ENCODE measurements at places on chromosomes 12 and 14. TPM values are rescaled to one million over a fixed set of nuclear protein-coding genes. Genes with fewer than 3 reads are reported as not detected.

The GNG2 gene
- total RNA-seq = 0.15 TPM

- DNase-seq = no peak
These were observed 594 bp upstream of the CLEC14A start for GRCh38 chr14:38256533-38256840.

DNA sequence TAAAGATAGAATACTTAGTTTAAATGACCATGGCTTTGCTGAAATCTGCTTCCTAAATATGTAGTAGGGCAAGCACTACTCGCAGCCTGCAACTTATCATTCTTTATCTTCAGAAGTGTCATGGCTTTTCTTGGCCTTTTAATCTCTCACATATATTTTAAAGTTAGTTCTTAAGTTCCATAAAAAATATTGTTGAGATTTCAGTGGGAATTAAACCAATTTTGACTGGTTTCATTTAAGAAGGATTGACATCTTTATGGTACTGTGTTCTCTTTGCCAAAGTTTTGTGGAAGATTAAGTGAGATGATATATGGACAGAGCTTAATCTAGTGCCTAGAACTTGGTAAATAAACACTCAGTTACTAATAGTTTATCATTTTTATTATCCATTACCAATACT is 56.7 kb downstream of the KIAA0586 start:
- no peak for DNase-seq

DNA sequence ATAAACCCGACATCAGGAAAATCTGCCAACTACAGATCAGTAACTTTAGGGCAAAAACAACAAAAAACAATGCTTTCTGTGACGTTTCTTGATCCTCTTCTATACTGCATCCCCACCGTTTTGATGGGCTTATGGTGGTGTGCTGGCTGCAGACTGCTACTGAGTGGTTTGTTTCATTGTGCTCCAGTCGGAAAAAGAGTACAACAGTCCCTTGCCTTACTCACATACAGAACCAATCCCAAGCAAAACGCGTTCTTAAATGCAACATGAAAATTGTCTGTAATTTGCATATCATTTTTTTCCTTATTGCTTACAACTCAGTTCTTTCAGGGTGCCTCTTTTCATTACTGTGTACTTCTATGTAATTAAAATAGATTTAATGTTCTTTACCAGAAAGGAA is 2.3 kb downstream of the ETV6 start:
- DNase-seq = no peak

- no peak for DNase-seq
These were observed 60.0 kb downstream of the CAPS2 start for GRCh38 chr12:75270157-75270556.

- DNase-seq = no peak
These were observed 41.7 kb upstream of the FOS start for GRCh38 chr14:75236901-75237419.

- DNase-seq = no peak
These were observed 202.4 kb downstream of the ITPR2 start for GRCh38 chr12:26630546-26631027.

DNA sequence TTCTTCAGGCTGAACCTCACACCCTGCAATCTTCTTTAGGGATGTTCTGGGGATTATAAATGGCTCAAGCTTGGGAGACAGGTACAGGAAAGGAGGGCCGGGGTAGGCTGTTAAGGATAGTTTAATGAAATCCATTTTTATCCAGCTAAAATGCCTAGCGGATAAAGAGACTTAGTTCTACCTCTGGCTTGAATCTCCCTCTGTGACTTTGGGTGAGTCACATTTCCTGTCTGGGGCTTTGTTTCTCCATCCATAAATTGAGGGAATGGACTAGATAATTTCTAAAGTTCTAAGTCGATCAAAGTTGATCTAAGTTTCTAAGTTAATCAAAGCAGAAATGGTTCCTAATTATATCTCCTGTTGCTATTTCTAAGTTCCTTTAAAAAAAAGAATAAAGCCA is 319.6 kb upstream of the E2F7 start:
- DNase-seq = no peak

The TTC8 gene
- 9.4 TPM for total RNA-seq

The CFAP251 gene
- total RNA-seq = 0.41 TPM

DNA sequence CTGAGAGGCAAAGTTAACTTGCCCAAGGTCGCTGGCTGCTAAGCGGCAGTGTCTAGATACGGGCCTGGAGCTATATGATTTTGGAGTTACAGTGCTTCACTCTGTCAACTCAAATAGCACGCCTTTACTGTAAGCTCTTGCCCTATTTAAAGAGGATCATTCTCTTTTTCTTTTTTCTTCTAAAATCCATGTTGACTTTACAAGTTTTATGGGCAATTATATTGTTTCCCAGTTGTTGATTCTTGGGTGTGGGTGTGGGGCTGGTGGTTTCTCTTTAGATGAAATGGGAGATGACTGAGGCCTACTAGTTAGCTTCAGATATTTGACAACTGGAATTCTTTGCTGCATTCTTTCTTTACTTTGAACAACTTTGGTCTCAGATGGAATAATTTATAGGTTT is 70.7 kb downstream of the C12orf75 start:
- DNase-seq = no peak

- DNase-seq = no peak
These were observed 489.0 kb downstream of the SNAPC1 start for GRCh38 chr14:62251237-62251636.

DNA sequence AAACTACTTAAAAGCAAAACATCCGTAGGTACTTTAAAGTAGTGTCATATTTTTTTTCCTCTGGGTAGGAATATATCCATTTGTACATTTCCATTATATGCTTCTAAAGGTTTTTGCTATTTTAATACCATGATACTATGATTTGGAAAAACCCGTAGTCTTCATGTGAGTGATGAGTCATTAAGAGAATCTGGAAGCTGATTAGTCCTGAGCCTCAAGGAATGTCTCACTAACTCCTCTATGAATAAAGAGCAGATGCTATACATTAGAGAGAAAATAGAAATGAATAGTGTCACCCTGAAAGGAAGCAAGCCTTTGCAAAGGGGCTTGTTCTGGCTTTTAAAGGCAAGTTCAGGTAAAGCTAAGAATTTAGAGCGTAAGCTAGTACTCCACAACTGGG is 432.1 kb downstream of the CCDC91 start:
- no peak for DNase-seq

DNA sequence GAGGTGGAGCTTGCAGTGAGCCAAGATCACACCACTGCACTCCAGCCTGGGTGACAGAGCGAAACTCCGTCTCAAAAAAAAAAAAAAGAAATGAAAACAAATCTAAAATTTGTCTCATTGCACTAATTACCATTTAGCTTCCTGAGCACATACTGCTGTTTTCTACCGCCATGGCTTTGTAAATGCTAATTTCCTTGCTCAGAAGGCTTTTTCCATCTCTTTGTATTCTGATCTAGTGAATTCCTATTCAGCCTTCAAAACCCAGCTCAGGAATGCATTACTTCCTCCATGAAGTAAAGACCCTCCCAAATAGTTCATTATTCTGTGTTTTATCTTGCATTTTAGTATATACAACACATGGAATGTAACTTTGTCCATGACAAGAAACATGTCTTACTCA is 33.6 kb downstream of the CEP83 start:
- no peak for DNase-seq

DNA sequence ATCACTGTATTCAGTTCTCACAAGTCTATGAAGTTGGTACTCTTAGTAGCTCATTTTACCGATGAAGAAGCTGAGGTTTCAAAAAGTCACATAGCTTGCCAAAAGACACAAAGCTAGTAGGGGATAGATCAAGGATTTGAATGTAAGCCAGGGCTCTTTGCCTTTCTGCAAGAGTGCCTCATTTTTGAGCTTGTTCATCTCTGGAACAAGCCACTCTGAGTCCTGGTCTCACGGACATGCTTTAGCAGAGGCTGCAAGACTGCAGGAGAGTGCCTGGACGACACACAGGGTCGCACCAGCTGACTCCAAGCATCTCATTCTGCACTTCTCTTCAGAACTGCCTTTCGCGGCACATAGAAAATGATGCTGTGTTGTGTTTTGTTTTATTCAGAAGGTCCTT is 3.7 kb downstream of the NUAK1 start:
- DNase-seq = no peak

DNA sequence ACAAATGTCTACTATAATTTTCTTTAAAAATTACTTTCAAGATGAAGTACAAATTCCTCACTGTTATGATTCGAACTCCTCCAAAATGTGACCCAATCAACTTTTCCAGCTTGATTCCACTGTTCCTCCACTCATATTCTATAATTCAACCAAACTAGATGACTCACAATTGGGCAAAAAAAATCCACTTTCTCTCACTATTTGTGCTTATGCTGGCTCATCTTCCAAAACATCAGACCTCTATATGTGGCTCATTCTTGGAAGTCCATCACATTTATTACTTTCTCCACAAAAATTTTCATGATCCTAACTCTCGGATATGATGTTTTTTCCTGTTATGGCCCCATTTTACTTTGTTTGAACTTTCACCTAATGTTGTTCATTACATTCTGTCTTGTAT is 26.9 kb upstream of the RXYLT1 start:
- no peak for DNase-seq

- no peak for DNase-seq
These were observed 347.3 kb downstream of the GLT1D1 start for GRCh38 chr12:129200576-129200975.

- DNase-seq = peak; percentile 26
These were observed 121.5 kb downstream of the STXBP6 start for GRCh38 chr14:24928386-24928900.

The E2F7 gene
- total RNA-seq = 32.7 TPM

DNA sequence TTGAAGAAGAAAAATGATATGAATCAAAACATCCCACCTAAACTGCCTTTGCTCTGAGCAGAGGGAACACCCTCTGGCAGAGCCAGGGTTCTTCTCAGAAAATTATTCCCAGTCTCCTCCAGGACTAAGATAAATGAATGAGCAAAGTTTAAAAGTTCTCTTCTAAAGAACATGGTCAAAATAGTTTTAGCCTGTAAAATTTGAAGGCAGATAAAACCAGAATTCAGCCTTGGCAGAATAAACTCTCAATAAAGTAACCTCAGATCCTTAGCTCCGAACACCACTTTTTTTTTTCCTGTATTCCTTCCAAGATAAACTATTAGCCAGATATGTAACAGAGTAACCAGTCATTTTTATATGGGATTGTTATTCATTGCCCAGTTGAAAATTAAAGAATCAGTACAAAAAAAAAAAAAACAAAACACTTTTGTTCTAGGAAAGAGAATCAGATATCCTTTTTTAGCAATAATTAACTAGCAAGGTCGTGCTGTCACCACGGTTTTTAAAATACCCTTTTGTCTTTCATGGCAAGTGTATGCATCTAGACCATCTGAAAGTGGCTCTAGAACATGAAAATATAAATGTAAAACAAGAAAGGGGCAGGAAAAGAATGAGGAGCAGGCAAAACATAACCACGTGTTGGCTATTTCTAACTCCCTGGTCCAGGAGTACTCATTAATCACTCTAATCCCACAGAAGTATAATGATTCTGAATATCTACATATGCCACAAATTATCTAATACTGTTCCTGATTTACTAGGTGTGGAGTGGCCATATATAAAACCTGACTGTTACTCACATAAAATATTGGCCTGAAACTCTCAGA is 60.8 kb downstream of the CAPZA3 start:
- no peak for DNase-seq

GRCh38 chr12:115964626-115965025 is 312.9 kb downstream of the MED13L start:
- DNase-seq = no peak
